ENCODE measurements at places on chromosomes 7 and 10.

DNA sequence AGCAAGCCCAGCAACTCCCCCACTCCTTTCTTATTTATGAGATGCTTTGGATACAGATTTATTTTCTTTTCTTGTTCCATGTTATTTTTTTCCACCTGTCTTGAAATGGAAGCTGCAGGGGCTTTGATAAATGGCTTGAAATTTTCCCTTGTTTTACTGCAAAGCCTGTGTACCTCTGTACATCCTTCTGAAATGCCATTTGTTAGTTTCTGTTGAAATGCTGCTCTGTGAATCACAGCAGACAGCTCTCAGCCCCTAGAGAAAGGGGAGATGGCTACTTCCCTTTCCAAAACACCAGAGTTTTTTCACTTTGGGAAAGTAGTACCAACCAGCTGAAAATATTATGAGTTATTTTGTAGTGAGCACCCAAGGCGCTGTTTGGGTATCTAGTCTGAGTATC is 304.2 kb downstream of the ELMO1 start:
- no peak for DNase-seq

DNA sequence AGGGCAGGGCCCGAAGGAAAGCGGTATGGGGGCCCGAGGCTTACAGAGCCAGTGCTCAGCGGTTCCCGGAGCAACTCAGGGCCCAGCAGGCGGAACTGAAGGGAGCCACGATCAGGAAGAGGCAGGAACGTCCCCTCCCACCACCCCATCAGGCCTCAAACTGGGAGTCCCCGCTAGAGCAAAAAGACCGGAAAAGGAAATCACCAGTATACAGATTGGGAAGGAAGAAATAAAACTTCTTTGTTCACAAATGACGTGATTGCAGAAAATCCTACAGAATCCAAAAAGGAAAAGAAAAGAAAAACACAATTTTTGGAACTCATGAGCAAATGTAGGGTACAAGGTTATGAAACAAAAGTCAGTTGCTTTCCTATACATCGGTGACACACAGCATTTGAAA is 21.6 kb upstream of the ZFAND2A start:
- DNase-seq, result no peak

GRCh38 chr10:79266084-79266483 is 81.2 kb upstream of the PPIF start:
- no peak for DNase-seq

- DNase-seq, result no peak
These were observed 133.1 kb downstream of the BBS9 start for GRCh38 chr7:33262476-33262875.

GRCh38 chr7:101172005-101172853 is 6.9 kb upstream of the VGF start:
- DNase-seq, result no peak

- no peak for DNase-seq
These were observed 9.3 kb downstream of the FXYD4 start for GRCh38 chr10:43380610-43381222.

- no peak for DNase-seq
These were observed 82.4 kb downstream of the SRPK2 start for GRCh38 chr7:105306298-105306748.

DNA sequence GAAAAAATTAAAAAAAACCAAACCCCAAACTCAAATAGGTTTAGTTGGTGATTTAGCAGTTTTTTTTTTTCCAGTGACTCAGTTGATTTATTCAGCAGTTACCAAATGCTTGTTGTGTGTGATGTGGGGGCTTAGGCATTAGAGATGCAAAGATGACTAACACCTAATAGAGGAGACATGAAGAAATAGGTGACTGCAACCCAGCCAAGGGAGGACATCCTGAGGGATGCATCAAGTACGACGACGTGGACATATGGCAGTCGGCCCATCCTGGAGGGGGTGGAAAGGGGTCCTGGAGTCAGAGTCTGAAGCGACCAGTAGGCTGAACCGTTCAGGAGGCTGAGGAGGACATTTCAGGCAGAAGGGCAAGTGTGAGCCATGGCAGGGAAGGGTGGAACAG is 35.5 kb downstream of the LRMDA start:
- DNase-seq, result no peak

- DNase-seq, result no peak
These were observed 74.4 kb downstream of the METTL2B start for GRCh38 chr7:128550920-128551319.

GRCh38 chr10:125627646-125628045 is 55.3 kb downstream of the TEX36 start:
- no peak for DNase-seq

DNA sequence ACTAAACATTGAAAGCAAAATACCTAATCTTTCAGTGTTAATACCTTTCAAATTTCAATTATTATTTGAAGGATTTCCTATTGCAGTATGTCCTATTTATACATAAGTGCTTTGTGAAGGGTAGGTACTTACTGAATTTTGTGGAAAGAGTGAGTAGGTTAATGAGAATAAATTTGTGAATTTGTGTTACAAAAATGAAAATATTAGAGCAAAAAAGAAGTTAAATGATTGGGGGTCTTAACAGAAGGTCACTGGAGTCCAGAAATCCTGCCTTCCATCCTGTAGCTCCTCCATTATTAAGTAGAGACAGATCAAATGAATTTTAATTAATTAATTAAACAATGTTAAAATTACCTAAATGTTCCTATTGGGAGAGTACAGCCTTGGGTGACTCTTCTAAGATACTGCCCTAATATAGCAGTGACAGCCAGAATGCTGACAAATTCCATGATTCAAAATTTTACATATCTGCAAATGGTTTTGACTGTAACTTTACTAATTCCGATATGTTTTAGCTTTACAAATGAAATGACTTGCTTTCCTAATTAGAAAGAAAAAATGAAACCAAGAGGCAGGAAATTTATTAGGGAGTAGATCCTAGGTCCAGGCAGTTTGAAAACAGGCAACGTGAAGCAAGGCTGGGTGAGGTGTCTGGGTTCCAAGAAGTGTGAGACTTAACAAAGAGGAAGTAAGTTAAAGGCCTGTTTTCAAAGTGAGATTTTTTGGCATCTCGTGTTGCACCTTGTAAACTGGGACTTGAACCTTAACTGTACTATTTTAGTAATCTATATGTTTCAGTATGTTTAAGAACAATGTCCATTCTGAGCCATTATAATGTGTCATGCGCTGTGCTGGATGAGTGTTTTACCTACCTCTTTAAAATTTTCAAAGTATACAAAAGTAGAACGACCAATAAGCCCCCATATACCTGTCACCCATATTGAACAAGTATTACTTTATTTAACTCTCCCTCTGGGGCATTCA is 1.5 kb downstream of the PIK3CG start:
- DNase-seq, result no peak

- peak; percentile 11 for DNase-seq
These were observed 33.8 kb upstream of the RBM20 start for GRCh38 chr10:110610308-110610774.

- DNase-seq, result no peak
These were observed 343.0 kb upstream of the SEMA3D start for GRCh38 chr7:85529831-85530230.

- DNase-seq, result no peak
These were observed 464 bp downstream of the DENND2A start for GRCh38 chr7:140640060-140640637.

DNA sequence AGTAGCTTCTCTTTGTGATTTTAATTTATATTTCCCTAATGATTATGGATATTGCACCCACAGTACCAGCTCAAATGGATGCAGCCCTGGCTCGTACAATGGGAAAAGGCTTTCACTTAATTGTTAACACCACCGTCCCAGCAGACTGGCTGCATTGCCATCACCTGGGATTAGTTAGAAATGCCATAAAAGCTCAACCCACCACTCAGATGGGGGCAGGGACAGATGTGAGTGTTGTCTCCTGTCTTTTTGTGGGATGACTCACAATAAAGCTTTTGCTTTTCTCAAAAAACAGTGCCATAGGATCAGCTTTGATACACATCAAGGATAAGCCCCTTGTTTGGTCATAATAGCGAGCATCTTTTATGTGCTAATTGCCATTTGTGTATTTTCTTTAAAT is 729.1 kb downstream of the TNS3 start:
- no peak for DNase-seq

GRCh38 chr7:55173671-55174070 is 154.9 kb downstream of the EGFR start:
- DNase-seq, result no peak

- DNase-seq, result no peak
These were observed 1.0 kb upstream of the TMEM184A start for GRCh38 chr7:1557006-1557405.

- DNase-seq, result no peak
These were observed 18.8 kb downstream of the TMEM196 start for GRCh38 chr7:19754521-19755116.

GRCh38 chr10:88526501-88527105 is 56.5 kb downstream of the RNLS start:
- no peak for DNase-seq

- no peak for DNase-seq
These were observed 216.3 kb downstream of the LRMDA start for GRCh38 chr10:75647675-75648074.

DNA sequence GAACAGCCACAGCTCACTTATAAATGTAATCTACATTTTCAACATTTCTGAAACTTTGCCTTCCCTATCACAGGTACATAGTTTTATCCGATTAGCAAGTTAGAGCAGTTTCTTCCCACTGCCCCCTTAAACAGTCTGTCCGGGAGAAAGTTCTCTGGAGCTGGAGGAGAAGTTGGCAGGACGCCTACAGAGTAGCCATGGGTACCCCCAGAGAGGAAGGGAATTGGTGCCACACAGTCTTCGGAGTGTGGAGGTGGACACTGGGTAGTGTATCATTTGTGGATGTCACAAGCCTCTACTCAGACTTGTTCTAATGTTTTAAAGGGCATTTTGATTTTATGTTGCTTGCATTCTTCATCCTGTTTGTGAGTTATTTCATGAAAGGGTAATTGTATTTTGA is 39.0 kb downstream of the TAF3 start:
- DNase-seq, result no peak

GRCh38 chr7:34313289-34313688 is 344.7 kb upstream of the NPSR1 start:
- no peak for DNase-seq

GRCh38 chr7:134045716-134046115 is 81.4 kb upstream of the LRGUK start:
- no peak for DNase-seq

- no peak for DNase-seq
These were observed 129.4 kb downstream of the ARHGAP12 start for GRCh38 chr10:31799181-31799580.

GRCh38 chr7:137652721-137653120 is 194.1 kb downstream of the DGKI start:
- no peak for DNase-seq

- no peak for DNase-seq
These were observed 485.6 kb upstream of the GRM3 start for GRCh38 chr7:86158111-86158510.

DNA sequence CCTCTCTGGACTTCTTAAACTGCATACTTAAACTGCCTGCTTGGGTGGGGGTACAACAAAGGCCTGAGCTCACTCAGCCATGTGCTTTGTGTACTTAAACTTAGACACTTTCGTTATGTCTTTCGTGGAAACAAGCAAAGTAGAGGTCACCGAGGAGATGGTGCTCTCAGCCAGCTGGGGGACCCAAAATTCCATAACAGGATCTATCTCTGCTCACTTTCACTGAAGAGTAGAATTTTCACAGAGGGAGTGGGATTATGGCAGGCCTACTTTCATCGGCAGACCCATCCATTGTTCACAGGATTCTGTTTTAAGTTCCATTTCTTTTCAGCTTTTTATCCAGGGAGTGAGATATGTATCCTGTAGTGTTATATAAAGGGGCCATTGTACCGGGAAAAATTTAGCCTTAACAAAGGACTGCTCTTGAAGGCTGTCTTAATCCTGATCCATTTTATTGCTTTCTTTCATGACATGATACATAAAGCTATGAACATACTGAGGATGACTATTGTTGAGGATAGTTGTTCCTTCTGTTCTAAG is 370.0 kb upstream of the GHITM start:
- no peak for DNase-seq

- DNase-seq, result peak; percentile 44
These were observed 825 bp downstream of the RAB11FIP2 start for GRCh38 chr10:118045837-118046394.

GRCh38 chr7:67547183-67547907 is 550.7 kb downstream of the TYW1 start:
- DNase-seq, result no peak

GRCh38 chr10:117617659-117618058 is 75.1 kb downstream of the EMX2 start:
- DNase-seq, result no peak

- no peak for DNase-seq
These were observed 173.3 kb downstream of the LSM5 start for GRCh38 chr7:32316839-32317238.

- DNase-seq, result no peak
These were observed 174.3 kb upstream of the NUPR2 start for GRCh38 chr7:56290548-56290947.

DNA sequence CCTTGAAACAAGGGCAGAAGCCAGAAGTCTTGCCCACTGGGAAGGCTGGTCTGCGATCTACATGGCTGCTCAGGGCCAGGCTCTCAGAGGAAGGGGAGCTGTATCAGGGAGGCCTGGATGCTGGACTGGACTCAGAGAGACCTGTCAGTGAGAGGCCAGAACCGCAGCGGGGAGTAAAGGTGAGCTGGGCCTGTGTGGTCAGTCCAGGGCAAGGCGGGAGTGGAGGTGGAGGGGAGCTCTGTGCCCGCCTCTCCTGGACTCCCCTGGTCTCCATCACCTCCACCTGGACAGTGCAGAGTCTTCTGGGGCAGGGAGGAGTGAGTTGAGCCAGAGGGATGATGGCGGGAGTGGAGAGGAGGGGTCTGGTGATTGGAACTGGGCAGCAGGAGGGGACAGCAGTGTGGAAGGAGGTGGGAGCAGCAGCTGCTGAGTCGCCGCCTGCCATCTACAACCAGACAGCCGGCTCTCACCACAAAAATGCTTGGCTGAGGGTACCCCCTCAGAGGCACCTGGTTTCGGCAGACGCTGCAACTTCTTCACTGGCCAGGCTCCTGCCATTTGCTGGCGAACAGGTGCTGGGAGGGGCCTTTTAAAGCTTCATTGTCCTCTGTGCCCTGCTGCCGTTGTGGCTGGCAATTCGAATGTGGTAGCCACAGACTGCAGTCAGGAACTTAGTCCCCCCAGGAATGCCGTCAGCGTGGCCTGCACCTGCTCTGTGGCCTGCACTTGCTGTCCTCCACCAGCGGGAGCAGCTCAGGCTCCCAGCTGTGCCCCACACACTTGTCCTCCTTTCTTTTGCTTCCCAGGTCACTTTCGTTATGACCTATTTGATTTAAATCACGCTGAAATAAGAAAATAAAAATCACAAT is 3.5 kb downstream of the RASSF4 start:
- no peak for DNase-seq

GRCh38 chr7:25567430-25567829 is 339.1 kb upstream of the NPVF start:
- no peak for DNase-seq

- peak; percentile 38 for DNase-seq
These were observed 1.7 kb upstream of the SH2B2 start for GRCh38 chr7:102284891-102285539.

- no peak for DNase-seq
These were observed 17.4 kb downstream of the TMEM273 start for GRCh38 chr10:49170632-49171325.

DNA sequence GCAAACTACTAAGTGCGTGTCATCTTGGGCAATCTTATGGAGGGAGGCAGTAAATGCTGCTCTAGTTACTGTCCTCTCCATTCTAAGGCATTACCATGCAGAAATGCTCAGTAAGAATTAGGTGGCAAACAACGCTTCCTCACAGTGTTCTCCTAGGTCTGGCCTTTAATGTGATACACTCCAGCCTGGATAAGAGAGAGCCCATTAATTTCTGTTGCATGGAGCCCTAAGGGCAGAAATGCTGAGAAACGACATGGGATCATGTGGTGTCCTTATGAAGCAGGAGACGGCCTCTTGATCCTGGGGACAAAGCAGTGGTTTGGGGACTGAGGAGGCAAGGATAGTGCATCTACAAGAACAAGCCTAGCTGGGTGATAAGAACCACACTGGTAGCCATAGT is 44.0 kb downstream of the SLC25A13 start:
- DNase-seq, result no peak
